Colonic mucosa (tissue), 4 donors: ENCODE measurements at places on chromosomes 1 and 21.

DNA sequence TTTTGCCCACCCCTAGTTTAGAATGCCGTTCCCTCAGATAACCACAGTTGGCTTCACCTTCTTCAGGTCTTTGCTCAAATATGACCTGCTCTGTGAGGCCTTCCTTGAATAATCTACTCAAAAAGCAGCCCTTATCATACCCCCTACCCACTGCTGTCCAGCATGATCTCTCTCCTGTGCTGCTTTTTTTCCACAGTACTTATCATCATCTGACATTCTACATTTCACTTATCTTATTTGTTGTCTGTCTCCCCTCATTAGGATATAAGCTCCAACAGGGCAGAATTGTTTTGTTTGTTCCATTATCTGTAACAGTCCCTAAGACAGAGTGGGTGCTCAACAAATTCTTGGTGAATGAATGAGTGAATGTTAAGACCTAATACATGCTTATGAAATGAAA is 18.1 kb downstream of the USP24 start:
- no peak overlapping the region for H3K27ac ChIP-seq
- H3K4me3 ChIP-seq: no peak overlapping the region
- no peaks in the 10 kb centered on the region for H3K4me1 ChIP-seq

- H3K4me1 ChIP-seq: peaks cover 3% of the 10 kb centered on the region
- no peaks in the 10 kb centered on the region for H3K27me3 ChIP-seq
- H3K27ac ChIP-seq: no peak overlapping the region
- no peak for DNase-seq
Measured at GRCh38 chr1:226710501-226710900, 28.6 kb downstream of the ITPKB start.

DNA sequence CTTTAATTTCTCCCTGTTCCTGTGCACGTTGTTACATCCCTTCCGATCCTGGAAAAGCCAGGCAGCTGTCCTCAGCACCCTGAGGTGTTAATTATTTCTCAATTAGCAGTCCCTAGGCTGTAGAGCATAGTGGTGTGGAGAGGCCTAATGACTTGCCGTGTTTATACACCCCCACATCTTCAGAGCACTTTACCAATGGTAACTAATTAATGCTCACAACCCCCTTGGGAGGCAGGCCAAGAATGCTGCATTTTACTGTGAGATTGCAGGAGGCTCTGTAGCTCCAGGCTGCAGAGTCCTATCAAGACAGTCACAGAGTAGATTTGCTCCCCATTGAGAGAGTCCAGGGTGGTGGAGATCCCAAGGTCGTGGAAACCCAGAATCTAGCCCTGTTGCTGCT is 2.4 kb upstream of the PARS2 start:
- H3K27me3 ChIP-seq: no peaks in the 10 kb centered on the region
- no peaks in the 10 kb centered on the region for H3K36me3 ChIP-seq
- H3K27ac ChIP-seq: no peak overlapping the region
- no peaks in the 10 kb centered on the region for H3K4me1 ChIP-seq
- no peak for DNase-seq
- no peak overlapping the region for H3K4me3 ChIP-seq

- H3K4me1 ChIP-seq: peaks cover 9% of the 10 kb centered on the region
- no peak overlapping the region for H3K4me3 ChIP-seq
- H3K27ac ChIP-seq: peak overlapping the region; percentile 83
- no peaks in the 10 kb centered on the region for H3K36me3 ChIP-seq
- no peaks in the 10 kb centered on the region for H3K27me3 ChIP-seq
Measured at GRCh38 chr1:40382108-40382460, 8.6 kb downstream of the SMAP2 start.

- peak; percentile 58 for DNase-seq
- no peaks in the 10 kb centered on the region for H3K27me3 ChIP-seq
- no peak overlapping the region for H3K4me3 ChIP-seq
- H3K27ac ChIP-seq: no peak overlapping the region
- H3K4me1 ChIP-seq: no peaks in the 10 kb centered on the region
- H3K36me3 ChIP-seq: no peaks in the 10 kb centered on the region
Measured at GRCh38 chr1:112298558-112298957, 97.5 kb upstream of the CTTNBP2NL start.

GRCh38 chr1:193293726-193294125 is 107.3 kb upstream of the B3GALT2 start:
- no peaks in the 10 kb centered on the region for H3K27me3 ChIP-seq
- DNase-seq: no peak
- H3K36me3 ChIP-seq: no peaks in the 10 kb centered on the region
- H3K27ac ChIP-seq: no peak overlapping the region
- no peak overlapping the region for H3K4me3 ChIP-seq
- no peaks in the 10 kb centered on the region for H3K4me1 ChIP-seq

GRCh38 chr1:186076006-186076405 is 299.0 kb downstream of the TPR start:
- H3K27me3 ChIP-seq: no peaks in the 10 kb centered on the region
- H3K4me1 ChIP-seq: no peaks in the 10 kb centered on the region
- no peak overlapping the region for H3K4me3 ChIP-seq
- no peak overlapping the region for H3K27ac ChIP-seq
- H3K36me3 ChIP-seq: no peaks in the 10 kb centered on the region
- DNase-seq: no peak

DNA sequence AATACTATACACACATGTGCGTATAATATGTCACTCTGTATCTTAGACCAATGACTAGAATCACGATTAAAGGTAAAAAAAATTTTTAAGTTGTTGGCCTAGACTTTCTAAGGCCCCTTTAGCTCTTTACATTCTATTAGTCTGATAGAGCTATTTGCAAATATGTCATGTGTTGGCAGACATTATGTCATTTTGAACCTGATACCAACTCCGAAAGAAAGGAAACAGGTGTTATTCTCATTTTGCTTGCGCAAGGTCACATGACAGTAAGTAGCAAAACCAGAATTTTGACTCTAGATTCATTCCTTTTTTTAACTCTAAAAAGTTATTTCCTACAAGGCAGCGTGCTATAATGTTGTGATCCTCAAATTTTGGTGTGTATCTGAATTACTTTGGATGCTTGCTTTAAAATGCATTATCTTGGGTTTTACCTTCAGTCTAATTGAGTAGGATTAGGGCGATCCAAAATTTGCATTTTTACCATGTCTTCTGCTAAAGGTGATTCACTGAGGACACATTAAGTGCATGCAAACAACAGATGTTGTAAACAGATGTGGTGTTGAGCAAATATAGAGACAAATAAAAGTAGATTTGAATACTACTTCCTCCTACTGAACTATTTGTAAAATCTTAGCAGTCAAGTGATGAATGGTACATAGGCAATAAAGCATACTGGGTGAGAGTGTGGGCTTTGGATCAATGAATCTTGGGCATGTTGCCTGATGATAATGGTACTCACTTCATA is 63.5 kb upstream of the KIAA1614 start:
- no peak overlapping the region for H3K4me3 ChIP-seq
- H3K36me3 ChIP-seq: no peaks in the 10 kb centered on the region
- no peaks in the 10 kb centered on the region for H3K4me1 ChIP-seq

- H3K27me3 ChIP-seq: peaks cover 5% of the 10 kb centered on the region
- no peak for DNase-seq
- no peak overlapping the region for H3K27ac ChIP-seq
- no peak overlapping the region for H3K4me3 ChIP-seq
- no peaks in the 10 kb centered on the region for H3K36me3 ChIP-seq
Measured at GRCh38 chr1:6454856-6455751, 10.9 kb downstream of the TNFRSF25 start.

DNA sequence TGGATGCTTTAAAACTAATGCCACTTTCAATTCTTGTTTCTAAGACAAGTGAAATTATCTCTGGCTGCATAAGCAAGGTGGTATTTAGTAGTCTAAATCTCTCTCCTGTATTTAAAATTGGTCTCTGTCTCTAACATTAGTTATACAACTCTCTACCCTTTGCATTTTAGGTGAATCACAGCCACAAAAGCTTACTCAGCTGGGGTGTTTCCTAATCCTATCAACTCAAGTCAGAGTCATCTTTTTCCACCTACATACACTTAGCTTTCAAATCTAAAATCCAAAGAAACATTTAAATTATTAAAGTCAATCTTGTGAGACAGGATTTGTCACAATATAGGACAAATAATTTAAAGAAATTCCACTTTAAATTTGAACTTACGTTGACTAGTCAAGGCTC is 255.1 kb upstream of the CXADR start:
- no peaks in the 10 kb centered on the region for H3K4me1 ChIP-seq
- H3K4me3 ChIP-seq: no peak overlapping the region
- H3K27ac ChIP-seq: no peak overlapping the region
- no peaks in the 10 kb centered on the region for H3K36me3 ChIP-seq

- H3K4me1 ChIP-seq: peaks cover 10% of the 10 kb centered on the region
- no peak for DNase-seq
- H3K27me3 ChIP-seq: no peaks in the 10 kb centered on the region
- no peaks in the 10 kb centered on the region for H3K36me3 ChIP-seq
Measured at GRCh38 chr21:15060543-15061175, 4.1 kb downstream of the NRIP1 start.

DNA sequence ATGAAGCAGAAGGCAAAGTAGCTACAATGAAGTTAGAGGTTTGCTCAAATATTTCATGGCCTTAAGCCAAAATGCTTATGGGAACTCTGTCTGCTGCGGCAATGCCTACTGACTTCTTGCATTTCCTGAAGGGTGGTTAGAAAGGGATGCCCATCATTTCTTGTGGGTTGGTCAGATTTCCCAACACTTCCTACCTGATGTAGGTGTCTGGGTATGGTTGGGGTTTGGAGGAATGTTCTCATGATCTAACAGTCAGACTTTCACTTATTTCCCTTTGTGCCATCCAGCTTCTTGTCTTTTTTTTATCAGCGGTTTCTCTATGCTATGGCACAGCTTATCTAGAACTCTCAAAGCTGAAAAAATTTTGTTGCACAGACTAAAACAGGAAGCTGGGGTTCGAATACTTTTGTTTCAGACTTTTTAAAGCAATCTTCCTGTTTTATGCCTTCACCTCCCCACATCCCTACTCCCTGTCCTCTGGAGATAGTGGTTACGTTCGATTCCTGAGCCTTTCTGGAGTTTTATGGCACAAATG is 307.7 kb downstream of the USP25 start:
- H3K4me1 ChIP-seq: no peaks in the 10 kb centered on the region
- no peak overlapping the region for H3K27ac ChIP-seq
- no peak overlapping the region for H3K4me3 ChIP-seq
- H3K27me3 ChIP-seq: no peaks in the 10 kb centered on the region
- DNase-seq: no peak

DNA sequence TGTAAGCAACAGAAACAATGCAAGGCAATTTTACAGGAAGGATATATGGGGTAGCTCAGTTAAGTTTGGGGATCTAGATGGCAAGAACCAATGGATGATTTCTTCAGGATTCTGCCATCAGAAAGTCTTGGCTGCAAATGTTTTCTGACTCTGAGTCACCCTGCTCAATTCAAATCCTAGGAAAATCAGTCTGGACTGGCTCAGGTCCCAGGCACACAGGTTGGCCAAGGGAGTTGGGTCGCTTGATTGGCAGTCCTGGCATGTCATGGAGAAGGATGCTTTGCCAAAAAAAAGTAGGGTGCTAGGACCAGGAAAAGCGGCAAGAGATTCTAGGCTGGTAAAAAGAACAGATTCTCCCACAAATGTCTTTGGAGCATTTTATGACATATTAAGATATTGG is 28.9 kb upstream of the S1PR1 start:
- no peaks in the 10 kb centered on the region for H3K36me3 ChIP-seq
- H3K4me3 ChIP-seq: no peak overlapping the region
- no peaks in the 10 kb centered on the region for H3K4me1 ChIP-seq

DNA sequence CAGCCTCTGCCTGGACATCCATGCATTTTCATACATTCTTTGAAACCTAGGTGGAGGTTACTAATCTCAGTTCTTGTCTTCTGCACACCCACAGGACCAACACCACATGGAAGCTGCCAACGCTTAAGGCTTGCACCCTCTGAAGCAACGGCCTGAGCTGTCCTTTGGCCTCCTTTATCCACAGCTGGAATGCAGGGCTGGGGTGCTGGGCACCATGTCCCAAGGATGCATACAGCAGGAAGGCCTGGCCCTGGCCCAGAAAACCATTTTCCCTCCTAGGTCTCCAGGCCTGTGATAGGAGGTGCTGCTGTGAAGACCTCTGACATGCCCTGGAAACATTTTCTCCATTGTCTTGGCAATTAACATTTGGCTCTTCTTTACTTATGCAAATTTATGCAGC is 1168.6 kb downstream of the KCNT2 start:
- no peaks in the 10 kb centered on the region for H3K36me3 ChIP-seq
- DNase-seq: no peak
- no peak overlapping the region for H3K4me3 ChIP-seq

DNA sequence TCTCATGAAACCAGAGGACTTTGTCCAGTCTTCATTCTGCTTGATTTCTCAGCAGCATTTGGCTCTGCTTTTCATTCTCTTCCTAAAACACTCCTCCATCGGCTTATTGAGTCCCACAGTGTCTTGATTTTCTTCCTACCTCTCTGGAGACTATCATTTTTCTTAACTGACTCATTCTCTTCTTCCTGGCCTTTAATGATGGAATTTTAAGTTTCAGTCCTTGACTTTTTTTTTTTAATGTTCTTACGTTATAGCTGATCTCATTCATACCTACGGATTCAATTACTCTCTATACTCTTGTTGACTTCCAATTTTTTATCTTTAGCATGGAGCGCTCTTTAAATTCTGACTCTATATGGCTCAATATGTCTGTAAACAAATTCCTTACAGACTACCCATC is 111.1 kb downstream of the NEK7 start:
- no peaks in the 10 kb centered on the region for H3K4me1 ChIP-seq
- H3K27ac ChIP-seq: no peak overlapping the region
- no peak for DNase-seq

DNA sequence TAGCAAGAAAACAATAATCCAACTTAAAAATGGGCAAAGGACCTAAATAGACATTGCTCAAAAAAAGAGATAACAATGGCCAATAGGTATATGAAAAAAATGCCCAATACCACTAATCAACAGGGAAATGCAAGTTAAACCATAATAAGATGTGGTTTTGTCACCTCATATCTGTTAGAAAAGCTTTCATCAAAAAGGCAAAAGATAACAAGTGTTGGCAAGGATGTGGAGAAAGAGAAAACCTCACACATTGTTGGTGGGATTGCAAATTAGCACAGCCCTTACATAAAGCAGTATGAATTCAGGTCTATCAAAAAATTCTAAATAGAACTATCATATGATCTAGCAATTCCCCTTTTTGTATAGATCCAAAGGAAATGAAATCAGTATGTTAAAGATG is 387.2 kb upstream of the DUSP10 start:
- no peaks in the 10 kb centered on the region for H3K4me1 ChIP-seq
- no peak overlapping the region for H3K4me3 ChIP-seq
- H3K27ac ChIP-seq: no peak overlapping the region
- no peak for DNase-seq
- no peaks in the 10 kb centered on the region for H3K27me3 ChIP-seq

GRCh38 chr21:35057428-35057827 is 8.3 kb upstream of the RUNX1 start:
- H3K27me3 ChIP-seq: no peaks in the 10 kb centered on the region
- H3K4me1 ChIP-seq: no peaks in the 10 kb centered on the region
- no peak overlapping the region for H3K4me3 ChIP-seq
- no peaks in the 10 kb centered on the region for H3K36me3 ChIP-seq
- no peak for DNase-seq

DNA sequence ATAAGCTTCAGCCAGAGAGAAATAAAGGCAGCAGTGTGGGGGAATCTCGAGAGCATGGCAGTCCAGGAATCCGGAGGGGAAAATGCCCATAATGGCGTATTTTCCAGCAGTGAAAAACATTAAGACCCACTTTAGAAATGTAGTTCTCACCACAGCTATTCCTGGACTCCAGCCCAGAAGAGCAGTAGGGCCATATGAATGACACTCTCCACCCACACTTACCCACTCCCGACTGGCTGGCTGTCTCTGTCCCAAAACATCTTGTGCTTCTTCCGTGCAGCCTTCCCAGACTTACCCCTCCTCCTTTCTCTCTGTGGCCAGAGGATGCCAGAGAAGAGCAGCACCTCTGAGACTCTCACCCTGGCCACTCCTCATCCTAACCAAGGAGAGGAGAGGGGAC is 56.4 kb downstream of the TRABD2B start:
- no peaks in the 10 kb centered on the region for H3K27me3 ChIP-seq
- H3K36me3 ChIP-seq: no peaks in the 10 kb centered on the region
- no peak overlapping the region for H3K4me3 ChIP-seq
- no peak for DNase-seq
